Dermis blood vessel endothelial cell (primary cell): ENCODE measurements at places on chromosomes 13 and 19. TPM values are rescaled to one million over a fixed set of nuclear protein-coding genes. Genes with fewer than 3 reads are reported as not detected.

DNA sequence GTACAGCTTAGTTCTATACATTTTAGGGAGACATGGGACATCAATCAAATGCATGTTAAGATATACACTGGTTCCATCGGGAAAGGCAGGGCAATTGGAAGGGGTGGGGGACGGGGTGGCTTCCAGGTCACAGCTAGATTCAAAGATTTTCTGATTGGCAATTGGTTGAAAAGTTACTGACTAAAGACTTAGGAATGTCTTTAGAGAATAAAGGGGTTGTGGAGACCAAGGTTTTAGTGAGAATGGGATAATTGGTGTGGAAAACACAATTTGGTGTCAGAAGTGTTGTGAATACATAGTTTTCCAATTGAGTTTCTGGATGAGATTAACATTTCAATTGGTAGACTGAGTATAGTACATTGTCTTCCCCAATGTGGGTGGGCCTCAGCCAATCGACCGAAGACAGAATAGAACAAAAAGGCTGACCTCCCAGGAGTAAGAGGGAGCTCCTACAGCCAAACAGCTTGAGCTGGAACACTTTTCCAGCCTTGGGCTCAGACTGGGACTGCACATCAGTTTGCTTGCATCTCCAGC is 988 bp upstream of the CCDC169 start:
- peak; percentile 10 for DNase-seq

DNA sequence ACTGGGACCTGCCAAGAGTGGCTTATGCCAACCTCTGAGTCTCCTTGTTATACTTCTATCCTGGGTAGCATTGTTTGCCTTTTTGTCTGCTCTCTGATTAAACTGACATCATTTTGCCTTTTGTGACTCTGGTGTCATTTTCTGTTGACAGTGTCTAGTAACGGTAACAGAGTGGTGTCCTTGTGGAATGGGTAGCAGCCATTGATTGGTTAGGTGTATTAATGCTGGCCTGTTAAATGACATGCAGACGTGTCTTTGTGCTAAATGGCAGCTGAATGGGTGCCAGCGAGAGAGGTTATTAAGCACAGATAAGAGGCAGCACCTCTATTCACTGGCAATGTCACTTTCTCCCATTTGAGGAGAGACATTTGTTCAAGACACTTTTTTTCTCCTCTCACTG is 1289.4 kb downstream of the PCDH9 start:
- no peak for DNase-seq

GRCh38 chr13:26749905-26750304 is 10.7 kb downstream of the GPR12 start:
- no peak for DNase-seq

- no peak for DNase-seq
These were observed 201.8 kb downstream of the LHFPL6 start for GRCh38 chr13:39401046-39401705.

DNA sequence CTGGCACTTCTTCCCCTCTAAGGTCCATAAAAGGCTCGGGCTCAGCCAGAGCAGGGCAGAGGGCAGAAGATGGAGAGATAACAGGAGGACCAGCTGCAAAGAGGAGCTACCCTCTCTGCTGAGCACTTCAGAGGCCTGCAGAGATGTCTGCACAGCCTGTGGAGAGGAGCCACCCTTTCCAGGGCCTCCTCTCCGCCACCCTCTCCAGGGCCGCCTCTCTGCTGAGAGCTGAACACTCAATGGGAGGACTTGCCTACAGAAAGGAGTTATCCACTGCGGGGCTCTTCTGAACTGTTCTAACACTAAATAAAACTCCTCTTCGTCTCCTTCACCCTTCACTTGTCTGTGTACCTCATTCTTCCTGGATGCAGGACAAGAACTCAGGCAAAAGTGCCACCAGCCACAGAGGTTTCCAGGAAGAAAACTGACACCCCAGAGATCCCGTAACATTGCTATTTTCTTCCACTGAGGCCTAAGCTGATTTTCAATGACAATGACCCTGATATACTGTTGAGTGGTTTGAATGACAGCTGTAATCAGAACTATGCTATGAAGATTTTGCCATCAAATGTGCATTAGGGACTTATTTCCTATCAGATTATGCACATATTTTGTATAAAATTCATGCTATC is 16.2 kb upstream of the TSC22D1 start:
- no peak for DNase-seq

FUT6 gene
- not detected in 2 replicates for total RNA-seq

DNA sequence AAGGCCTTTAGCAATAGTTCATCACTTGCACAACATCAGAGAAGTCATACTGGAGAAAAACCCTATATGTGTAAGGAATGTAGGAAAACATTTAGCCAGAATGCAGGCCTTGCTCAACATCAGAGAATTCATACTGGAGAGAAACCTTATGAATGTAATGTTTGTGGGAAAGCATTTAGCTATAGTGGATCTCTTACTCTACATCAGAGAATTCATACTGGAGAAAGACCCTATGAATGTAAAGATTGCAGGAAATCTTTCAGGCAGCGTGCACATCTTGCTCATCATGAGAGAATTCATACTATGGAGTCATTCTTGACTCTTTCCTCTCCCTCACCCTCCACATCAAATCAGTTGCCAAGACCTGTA is 19.8 kb downstream of the ZNF583 start:
- no peak for DNase-seq

ZNF577 gene
- total RNA-seq: 3.0 and 4.4 TPM in 2 replicates

CD79A gene
- total RNA-seq: 0.09 and 0.34 TPM in 2 replicates

GRCh38 chr13:50125554-50126262 is 110.5 kb downstream of the KCNRG start:
- DNase-seq: peak; percentile 87

DNA sequence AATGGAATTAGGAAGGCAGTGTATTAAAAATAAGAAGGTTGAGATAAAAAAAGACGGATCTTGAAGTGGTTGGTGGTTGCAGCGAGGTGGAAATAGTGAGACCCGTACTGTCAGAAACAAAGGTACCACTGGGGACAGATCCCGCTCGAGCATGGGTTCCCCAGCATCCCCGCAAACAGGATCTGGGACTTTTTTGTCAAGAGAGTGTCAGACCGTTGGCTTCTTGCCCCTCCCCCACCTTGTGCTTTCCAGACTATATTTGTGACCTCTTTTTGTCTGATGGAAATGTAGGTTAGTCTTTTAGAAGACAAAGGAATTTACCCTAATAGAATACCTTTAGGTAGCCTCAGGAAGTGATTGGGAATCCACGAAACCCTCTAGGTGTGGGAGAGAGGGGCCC is 4.2 kb downstream of the GATAD2A start:
- DNase-seq: no peak

DNA sequence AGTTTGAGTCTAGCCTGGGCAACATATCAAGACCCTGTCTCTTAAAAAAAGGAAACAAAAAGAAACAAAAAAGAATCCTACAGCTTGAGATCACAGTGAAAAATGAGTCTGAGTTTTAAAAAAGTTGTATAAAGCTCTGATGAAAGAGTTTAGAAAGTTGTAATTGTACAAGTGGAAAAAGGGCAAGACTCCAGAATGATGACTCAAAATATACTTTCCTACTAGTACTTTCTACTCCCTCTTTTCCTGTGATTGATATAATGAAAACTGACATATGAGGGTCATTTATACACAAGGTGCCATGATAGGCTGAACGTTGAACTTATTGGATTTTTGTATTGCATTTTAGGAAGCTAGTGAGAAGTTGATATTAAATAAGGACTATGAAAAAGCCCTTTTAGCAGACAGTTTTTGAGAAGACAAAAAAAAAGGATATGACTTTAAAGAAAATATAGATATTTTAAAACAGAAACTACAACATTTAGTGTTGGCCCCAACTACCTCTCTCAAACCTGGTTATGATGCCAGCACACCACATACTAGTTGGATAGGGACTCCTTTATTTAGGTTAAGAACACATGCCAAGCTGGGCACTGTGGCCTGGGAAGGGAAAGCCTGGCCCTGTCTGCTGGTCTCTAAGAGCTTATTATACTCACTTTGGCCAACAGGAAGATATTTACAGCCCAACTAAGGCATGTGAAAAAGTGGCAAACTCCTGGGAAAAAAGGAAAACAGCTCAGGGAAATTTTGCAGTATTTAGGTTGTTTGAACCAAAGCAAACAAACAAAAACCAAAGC is 116.6 kb downstream of the KL start:
- DNase-seq: no peak

GRCh38 chr19:18789883-18790565 is 1.1 kb downstream of the COMP start:
- DNase-seq: peak; percentile 21

WDR87 gene
- total RNA-seq: not detected in 2 replicates

MYH14 gene
- total RNA-seq: 0.17 and 0.28 TPM in 2 replicates

RNASEH2B gene
- total RNA-seq: 22.5 and 25.1 TPM in 2 replicates

TNNI3 gene
- total RNA-seq: not detected in 2 replicates

FFAR2 gene
- not detected in 2 replicates for total RNA-seq

SIPA1L3 gene
- total RNA-seq: 13.6 and 14.5 TPM in 2 replicates

GRCh38 chr19:37594982-37595382 is 306 bp downstream of the ZNF540 start:
- DNase-seq: peak; percentile 53

GRCh38 chr13:37615276-37615675 is 16.7 kb upstream of the POSTN start:
- no peak for DNase-seq

GRCh38 chr13:49838989-49839388 is 46.5 kb upstream of the KPNA3 start:
- DNase-seq: no peak

DNA sequence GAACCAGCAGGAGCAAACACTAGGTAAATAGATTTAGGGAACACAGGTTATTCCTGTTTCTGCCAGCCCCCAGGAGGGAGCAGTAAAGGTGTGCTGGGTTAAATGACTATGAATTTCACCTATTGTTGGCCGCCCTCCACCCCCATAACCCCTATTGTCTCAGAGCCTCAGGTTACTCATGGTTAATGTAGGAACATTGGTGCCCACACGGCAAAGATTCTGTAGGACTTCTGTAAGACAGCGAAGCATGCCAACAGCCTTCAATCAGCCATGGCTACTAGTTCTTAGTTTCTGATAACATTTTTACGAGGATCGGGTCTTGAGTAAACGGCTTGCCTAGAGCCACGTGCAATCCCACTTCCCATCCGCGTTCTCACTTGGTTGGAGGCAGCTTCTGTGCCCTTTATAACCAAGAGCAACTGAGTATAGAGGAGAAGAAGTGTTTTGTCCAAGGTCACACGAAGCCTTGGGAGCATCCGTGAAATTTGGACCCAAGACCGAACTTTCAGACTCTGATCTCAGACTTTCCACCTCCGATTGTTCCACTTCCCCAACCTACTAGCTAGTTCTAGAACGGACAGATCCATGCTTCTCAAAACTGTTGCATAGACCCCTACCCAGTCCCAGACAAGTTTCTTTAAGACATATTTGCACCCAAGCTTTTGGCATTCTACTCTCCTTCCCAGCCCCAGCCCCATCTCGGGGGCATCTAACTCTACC is 5.1 kb upstream of the CACNG8 start:
- DNase-seq: no peak

DNA sequence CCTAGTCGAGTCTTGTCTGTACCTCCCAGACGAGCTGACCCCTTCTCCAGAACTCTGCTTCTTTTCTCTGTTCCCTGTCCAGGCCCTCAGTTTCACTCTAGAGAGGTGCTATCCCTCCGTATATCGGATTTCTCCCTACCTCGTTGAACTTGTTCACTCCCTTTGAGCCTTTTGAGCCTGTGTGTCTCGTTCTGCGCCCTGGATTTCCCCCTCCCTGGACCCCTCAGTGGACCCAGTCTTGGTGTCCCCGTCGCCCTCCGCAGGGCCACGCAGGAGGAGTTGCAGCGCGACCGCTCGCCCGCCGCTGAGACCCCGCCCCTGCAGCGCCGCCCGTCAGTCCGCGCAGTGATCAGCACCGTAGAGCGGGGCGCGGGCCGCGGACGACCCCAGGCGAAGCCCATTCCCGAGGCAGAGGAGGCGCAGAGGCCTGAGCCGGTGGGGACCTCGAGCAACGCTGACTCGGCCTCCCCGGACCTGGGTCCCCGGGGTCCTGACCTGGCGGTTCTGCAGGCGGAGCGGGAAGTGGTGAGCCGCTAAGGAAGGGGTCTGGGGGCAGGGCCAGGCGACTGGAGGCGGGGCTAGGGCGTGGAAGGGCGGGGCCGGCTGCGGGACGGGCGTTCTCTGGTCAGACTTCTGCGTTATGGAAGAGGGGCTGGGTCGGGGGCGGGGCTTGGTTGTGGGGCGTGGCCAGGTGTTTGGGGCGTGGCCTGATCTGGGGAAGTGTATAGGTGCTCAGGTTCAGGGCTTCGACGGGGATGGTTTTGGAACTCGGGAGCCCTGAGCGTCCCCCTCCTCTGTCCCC is 5.5 kb downstream of the EPS8L1 start:
- peak; percentile 80 for DNase-seq

GRCh38 chr19:46995492-46995891 is 24.1 kb upstream of the NPAS1 start:
- DNase-seq: no peak

DNA sequence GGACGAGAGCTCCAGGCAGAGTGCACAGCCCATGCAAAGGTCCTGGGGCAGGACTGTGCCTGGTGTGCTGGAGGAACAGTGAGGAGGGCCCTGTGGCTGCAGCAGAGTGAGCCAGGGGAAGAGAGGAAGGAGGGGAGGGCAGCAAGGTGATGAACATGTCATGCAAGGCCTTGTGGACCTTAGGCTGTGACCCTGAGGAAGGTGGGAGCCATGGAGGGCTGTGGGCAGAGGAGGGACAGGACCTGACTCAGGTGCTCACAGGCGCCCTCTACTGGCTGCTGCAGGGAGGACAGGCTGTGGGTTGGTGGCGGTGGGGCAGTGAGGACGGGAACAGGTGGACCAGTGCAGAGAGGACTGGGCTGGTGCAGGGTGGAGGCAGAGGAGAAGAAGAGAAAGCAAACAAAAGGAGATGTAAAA is 170.3 kb downstream of the PTPRS start:
- DNase-seq: peak; percentile 32

- DNase-seq: no peak
These were observed 6.3 kb downstream of the MIDN start for GRCh38 chr19:1254530-1255185.

ZNF563 gene
- total RNA-seq: 2.2 TPM in 2 replicates

ZNF486 gene
- total RNA-seq: 8.8 and 12.6 TPM in 2 replicates

CEACAM20 gene
- total RNA-seq: 0.05 TPM in 1 of 2 replicates, not detected in the other

DNA sequence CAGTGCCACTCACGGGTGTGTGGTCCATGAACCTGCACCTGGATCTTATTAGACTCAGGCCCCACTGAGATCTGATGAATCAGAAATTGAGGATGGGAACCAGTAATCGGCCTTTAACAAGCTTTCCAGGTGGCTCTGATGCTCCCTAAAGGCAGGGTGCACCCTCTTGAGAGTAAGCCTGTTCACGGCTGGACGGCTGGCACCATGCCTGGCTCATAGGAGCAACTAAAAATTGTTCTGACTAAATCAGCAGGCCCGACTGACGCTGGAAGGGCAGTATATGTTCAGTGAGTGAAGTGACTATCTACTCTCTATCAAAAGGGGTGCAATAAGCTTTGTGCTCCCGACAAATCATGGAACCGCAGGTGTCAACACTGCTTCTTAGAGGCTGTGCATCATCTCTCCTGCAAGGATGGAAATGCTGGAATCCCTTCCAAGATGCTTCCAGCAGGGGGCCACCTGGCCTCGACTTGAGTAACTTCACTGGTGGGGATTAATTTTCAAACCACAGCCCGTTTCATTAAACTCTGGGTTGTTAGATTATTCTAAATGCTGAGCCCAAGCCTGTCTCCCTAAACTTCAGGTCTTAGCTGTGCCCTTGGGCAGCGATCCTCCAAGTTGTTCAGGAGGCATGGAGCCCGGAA is 28.4 kb downstream of the TMTC4 start:
- DNase-seq: peak; percentile 72

GRCh38 chr19:4518345-4519171 is at the start of gene PLIN4:
TSS of gene PLIN4 (minus strand) at chr19:4518486. CDS start at chr19:4518272, 214 bp downstream.
- DNase-seq: no peak

GRCh38 chr19:15837221-15837731 is 21.8 kb upstream of the OR10H1 start:
- no peak for DNase-seq
